ENCODE measurements at places on chromosomes 1 and 21.

DNA sequence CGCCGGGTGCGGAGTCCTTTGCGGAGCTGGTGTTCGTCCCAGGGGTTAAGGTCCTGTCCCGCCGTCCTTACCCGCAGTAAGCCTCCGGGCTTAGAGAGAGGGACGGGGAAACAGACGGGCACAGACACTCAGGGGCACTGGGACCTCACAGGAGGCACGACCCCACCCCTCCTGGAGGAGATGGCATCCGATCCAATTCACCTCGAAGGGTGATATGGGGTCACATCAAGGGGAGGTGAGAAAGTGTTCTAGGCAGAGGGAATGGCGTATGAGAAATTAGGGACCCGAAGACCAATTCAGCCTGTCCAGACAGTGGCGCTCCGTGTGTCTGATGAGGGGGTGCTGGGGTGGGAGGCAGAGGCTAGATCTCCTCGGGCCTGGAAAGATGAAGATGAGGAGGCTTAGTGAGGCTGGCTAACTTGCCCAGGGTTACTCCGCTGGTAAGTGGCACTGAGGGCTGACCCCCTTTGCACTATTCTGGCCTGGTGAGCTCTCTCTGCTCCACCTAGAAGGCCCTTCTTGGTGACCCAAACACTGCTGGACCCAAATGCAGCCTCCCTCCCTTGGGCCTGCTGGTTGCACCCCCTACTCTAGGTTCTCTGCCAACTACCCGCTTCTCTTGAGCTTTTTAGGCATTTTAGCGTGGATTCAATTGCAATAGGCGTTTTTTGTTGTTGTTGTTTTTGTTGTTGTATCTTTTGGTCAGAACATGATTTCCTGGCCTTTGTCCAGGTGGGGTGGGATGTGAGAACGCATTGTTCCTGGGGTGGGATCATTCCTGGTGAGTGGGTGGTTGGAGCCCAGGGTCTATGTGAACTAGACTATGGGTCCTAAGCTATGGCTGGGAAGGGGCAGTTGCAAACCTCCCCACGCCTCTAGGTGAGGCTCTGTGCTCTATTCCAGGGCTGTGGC lies 12.3 kb downstream of the BTBD19 start:
- DNase-seq = no peak

GRCh38 chr1:222843469-222844410 lies 28.9 kb downstream of the DISP1 start:
- no peak for DNase-seq

- DNase-seq = no peak
Measured at GRCh38 chr1:13948888-13949391, 249.0 kb downstream of the PRDM2 start.

- no peak for DNase-seq
Measured at GRCh38 chr1:6006882-6007281, 14.7 kb upstream of the NPHP4 start.

- DNase-seq = no peak
Measured at GRCh38 chr1:167676205-167676915, 45.4 kb upstream of the MPZL1 start.
